ENCODE measurements at places on chromosomes 12 and 14.

DNA sequence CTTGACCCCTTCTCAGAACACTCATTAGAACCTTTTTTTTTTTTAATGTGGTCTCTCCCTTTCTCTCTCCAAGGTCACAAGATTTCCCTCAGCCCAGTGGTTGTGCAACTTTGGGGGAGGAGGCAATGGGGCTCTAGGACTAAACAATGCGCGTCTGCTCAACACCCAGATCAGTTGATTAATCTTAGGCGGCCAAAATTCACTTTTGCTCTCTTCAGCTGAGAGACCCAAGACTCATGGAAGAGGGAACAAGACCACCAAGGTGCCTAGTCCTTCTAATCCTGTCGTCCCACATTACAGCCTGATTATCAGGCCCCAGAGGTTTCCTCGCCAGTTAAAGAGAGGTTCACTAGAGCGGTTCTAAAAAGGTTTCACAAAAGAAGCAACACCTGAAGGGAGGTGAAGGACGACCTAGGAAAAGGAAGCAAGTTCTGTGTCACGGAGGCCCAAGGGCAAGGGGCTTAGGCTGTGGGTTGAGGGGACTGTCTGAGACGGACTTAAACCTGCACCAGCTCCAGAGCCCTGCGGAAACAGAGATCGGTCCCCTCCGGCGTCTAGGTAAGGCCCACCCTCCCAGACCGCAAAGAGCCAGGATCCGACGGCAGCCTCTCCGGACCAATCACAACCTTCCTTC lies 824 bp upstream of the TARBP2 start:
- DNase-seq, result no peak

GRCh38 chr12:131000000-131000486 lies 46.3 kb downstream of the ADGRD1 start:
- no peak for DNase-seq

DNA sequence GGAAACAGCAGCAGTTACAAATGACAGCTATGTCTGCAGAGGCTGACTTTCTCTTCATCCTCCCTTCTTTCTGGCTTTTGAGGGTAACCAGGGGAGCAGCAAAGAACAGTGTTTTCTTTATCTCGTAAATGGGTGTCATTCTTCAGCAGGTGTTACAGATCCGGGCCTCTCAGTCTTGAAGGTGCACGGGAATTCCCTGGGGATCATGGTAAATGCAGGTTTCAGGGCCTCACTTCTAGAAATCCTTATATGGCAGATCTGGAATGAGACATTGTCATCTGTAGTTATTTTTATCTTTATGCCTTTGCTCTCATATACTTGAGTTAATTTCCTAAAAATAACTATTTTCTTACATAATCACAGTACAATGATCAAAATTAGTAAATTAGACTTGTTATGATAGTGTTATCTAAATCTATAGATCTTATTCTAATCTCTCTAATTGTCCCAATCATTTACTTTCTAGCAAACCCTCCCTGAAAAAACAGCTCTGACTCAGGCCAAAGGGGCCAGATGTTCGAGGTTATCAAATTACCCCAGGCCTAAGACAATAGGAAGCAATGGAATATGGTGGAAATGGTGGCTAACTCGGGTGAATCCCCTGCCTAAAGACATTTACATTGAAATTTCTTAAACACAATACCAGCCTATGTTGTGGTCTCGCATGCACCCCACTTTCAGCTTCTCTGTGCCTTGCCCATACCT lies 145.0 kb downstream of the CAND1 start:
- no peak for DNase-seq

- DNase-seq, result no peak
Observed at GRCh38 chr14:51104467-51104866, 9.6 kb upstream of the TRIM9 start.

DNA sequence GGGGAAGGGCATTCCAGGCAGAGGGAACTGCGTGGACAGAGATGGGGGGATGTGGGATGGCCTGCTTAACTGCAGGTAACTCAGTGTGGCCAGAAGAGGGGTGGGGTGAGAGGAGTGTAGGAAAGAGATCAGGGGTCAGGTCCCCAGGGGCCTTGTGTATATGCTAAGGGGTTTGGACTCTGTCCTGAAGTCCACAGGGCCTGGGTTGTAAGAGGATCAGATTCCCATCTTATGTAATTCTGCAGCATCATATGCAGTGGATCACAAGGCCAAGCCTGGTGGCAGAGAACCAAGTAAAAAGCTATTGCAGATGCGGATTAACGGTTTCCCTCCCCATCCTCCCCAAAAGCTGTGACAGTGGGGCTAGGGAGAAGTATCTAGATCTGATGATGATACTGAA lies 8.7 kb downstream of the TCTN1 start:
- no peak for DNase-seq

DNA sequence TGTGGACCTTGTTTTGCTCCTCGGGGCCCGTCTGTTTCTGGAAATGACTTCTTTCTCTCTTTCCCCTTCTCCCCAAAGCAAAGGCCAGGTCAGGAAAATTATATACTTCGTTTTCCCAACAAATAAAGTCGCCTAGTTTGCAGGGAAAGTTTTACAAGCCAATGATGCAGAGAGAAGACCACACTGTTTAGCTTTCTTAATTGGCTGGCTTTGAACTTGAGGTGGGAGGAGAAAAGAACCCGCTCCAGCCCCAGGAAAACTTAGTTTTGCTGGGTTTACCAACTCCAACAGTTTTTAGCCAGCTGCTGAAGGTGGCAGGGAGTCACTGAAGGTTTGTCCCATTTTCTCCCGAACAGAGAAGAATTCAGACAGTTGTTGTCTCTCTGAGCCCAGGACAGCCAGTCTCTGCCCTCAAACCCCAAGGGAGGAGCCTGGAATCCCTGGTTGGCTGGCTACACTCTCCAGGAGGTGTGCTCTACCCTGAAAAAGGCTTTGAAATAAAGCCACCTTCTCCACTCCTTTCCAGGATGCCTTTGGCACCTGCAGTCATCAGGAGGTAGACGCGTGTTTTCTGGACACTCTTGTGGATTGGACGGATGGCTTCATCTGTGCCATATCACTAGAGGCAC lies 24.8 kb downstream of the BCL11B start:
- DNase-seq, result no peak

- no peak for DNase-seq
Observed at GRCh38 chr14:29930283-29930682, 2.6 kb upstream of the PRKD1 start.

Measured in GM19239 (cell line).